NCI-H774 (cell line): ENCODE measurements at places on chromosomes 5 and 9.

DNA sequence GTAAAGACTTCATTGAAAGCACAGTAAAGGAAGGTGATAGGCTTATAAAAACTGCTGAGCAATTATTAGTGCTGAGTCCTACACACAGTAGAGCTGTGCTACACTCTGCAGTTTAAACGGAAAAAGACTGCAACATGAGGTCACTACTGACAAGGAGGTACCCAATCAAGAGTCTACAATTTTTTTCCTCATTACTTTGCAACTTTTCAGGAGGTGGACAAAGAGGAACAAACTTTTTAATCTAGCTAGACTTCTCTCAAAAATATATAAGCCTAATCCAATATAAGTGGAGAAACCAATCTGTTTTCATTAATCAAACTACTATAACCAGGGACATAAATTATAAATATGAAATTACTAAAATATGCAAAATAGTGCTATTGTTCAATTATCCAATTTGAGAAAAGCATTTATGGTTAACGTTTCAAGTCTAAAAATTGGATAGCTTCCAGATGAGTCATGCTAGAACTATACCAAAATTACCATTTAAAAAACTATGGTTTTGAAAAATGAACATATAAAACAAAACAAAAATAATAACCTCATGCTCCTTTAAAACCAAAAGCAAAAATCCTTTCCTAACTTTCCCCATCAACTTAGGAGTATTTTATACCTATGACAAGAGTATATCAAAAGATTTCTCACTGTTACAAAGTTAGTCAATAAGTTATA is 37.7 kb downstream of the FAM13B start:
- DNase-seq: no peak

DNA sequence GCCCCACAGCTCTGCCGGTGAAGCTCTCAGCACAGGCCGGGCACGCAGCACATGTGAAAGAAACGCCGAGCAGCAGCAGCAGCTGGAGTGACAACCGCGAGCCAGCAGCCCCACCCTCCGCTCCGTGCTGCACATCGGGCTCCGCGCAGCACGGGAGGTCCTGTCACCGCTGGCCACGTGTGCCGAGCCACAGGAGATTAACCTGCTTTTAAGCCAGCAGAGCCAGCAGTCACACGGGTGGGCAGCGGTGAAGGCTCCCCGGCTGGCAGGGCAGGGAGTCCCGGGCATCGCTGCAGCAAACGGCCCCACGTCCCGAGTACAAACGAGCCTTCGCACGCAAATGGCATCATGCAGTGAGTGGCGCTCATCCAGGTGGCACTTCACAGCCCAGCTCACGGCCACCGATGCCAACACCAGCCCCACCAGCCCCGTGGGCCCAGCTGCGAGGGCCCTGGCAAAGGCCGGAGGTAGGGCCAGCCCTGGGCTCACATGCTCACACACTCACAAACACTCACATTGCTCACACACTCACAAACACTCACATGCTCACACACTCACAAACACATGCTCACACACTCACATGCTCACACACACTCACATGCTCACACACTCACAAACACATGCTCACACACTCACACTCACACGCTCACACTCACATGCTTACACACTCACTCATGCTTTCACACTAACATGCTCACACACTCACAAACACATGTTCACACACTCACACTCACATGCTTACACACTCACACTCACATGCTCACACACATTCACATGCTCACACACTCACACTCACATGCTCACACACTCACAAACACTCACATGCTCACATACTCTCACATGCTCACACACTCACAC is 11.1 kb downstream of the CCDC187 start:
- peak; percentile 44 for DNase-seq

DNA sequence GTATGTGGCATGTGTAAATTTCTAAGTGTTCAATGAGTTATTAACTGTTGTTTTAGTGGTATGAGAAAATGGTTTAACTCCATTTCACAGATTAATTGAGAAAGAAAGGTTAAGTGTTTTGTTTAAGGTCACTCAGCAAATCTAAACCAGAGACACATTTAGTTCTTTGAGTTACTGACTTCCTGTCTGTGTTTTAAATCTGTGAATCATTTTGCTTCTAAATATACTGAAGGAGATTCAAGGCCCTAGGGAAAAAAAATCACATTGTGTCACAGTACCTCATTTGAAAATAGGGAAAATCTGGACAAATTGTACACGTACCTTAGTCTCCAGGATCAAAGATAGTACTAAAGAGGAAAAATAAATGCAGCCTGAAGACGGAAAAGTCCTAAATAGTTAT is 368.2 kb downstream of the TMEM161B start:
- no peak for DNase-seq

GRCh38 chr5:43840424-43841125 is 237.6 kb downstream of the NNT start:
- DNase-seq: no peak

- no peak for DNase-seq
Measured at GRCh38 chr5:52789378-52789777, 1.7 kb downstream of the ITGA1 start.

DNA sequence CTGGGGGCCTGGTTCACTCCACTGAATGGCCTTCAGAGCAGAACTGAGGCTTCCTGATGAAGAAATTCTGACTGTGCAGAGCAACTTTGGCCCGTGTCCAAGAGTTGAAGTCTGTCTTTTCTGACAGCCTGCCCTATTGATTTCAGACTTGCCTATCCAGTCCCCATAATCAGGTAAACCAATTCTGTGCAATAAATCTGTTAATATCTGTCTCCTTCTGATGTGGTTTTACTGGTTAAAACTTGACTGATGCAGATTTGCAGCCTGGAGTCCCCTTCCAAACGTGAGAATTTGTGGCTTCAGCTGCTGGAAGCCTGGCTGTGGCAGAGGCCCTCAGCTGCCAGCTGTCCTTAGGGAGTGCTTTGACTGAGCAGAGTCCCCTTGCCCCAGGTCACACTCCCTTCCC is 283.9 kb upstream of the ANKRD55 start:
- no peak for DNase-seq

- no peak for DNase-seq
Measured at GRCh38 chr9:108186642-108187395, 669.0 kb downstream of the ACTL7B start.
